ENCODE measurements at places on chromosomes 13 and 19. TPM values are rescaled to one million over a fixed set of nuclear protein-coding genes. Genes with fewer than 3 reads are reported as not detected.

C1QTNF9B gene
- not detected for total RNA-seq

PRX gene
- 3.5 TPM for total RNA-seq

PAN3 gene
- total RNA-seq: 23.7 TPM

NFIX gene
- 327 TPM for total RNA-seq

ZNF534 gene
- total RNA-seq: not detected

Measured in posterior vena cava (tissue), 2 donors.